Hepatic stellate cell (primary cell): ENCODE measurements at places on chromosomes 13 and 19.

DNA sequence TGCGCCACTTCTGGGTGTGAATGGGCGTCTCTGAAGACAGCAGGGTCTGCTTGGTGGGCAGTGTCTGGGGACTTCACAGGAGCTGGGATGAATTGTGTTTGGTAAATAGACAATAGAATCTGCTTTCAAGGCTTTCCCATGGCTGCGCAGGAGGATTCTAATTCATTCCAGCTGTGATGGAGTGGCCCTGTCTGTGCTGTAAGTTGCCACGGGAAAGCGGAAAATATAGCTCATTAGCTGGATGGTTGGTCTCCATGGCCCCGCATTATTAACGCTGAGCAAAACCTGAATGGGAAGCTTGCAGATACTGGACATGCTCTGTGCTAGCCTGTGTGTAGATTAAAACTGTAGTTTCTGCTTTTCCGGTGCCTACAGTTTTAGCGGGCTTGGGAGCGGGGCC lies 15.6 kb upstream of the C1QTNF9 start:
- DNase-seq, result no peak

GRCh38 chr13:113671066-113672001 lies 4.3 kb downstream of the GRK1 start:
- no peak for DNase-seq

DNA sequence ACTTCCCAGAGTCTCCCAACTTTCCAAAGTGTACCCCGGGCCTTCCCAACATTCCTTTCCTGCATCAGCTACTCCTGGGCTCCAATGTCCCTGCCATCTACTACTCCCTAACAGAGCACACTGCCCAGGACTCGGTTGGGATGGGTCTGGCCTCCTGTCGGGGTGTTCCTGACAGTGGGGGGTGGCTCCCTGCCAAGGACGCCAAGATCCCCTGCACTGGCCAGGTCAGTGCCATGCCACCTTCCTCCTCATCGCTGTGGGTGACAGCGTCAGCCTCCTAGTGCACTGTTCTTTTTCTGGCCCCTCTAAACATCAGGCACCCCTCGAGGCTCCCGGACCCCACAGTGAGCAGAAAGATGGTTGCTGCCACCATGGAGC lies 13.8 kb downstream of the EPS15L1 start:
- no peak for DNase-seq

GRCh38 chr13:19680751-19681150 lies 47.3 kb downstream of the MPHOSPH8 start:
- DNase-seq, result no peak

GRCh38 chr13:112802802-112803195 lies 113.0 kb downstream of the ATP11A start:
- DNase-seq, result no peak

GRCh38 chr13:111242585-111242984 lies 77.9 kb upstream of the TEX29 start:
- no peak for DNase-seq

DNA sequence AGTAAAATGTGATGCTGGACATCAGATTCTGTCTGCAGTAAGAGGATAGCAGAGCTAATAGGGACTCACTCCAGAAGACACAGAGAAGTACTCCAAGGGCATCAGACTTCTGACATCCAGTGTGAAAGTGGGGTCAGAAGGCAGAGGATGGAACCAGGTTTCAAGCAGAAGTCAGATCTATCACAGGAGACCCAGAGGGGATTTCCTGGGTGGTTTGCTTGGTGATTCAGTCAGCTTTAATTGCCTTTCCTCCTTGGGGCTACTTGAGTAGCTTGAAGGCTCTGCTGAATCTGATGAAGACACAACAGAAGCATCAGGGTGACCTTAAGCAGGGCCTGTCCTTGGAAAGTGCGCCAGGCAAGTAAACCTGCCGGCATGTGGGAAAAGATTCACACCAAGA lies 300.6 kb downstream of the COG6 start:
- no peak for DNase-seq

- DNase-seq, result no peak
These were observed 625.7 kb upstream of the PCDH9 start for GRCh38 chr13:67855741-67856238.

DNA sequence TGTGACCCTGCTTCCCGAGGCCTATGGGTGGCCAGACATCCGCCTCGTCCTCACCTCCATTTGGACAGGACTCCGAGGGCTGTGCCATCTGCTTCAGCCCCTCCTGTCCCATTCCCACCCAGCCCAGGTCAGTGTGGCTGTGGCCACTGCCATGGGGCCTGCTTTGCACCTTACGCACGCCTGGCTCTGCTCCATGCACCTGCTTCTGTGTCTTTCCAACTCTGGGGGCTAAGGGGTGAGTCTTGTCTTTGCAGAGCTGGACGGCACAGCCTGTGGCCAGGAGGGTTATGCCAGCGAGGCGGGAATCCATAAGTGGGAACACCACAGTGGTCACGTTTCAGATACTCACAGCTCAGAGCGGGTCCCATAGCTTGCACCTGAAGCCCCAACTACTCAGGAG lies 5.2 kb upstream of the ZNF554 start:
- DNase-seq, result no peak

GRCh38 chr19:46785054-46785979 lies 3.1 kb downstream of the SLC1A5 start:
- no peak for DNase-seq

DNA sequence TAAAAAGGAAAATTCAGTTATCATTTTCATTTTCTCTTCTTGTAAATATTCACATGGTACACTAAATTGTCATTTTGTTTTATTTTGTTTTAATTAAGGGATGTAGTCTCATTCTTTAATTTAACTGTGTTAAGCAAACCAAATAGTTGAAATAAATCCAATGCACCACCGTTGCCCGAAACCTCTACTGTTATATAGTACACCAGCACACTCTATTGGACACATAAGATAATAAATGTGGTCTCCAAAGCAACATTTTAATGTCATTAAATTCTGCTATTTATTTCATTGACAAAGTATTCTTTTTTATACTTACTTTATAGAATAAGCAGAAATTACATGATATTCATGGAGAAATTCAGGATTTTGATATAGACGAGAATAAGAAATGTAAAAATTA lies 156.4 kb upstream of the FREM2 start:
- DNase-seq, result no peak

- DNase-seq, result no peak
These were observed 52.6 kb upstream of the URAD start for GRCh38 chr13:28041031-28041461.

GRCh38 chr19:42193706-42194105 lies 23.8 kb downstream of the DEDD2 start:
- DNase-seq, result no peak

DNA sequence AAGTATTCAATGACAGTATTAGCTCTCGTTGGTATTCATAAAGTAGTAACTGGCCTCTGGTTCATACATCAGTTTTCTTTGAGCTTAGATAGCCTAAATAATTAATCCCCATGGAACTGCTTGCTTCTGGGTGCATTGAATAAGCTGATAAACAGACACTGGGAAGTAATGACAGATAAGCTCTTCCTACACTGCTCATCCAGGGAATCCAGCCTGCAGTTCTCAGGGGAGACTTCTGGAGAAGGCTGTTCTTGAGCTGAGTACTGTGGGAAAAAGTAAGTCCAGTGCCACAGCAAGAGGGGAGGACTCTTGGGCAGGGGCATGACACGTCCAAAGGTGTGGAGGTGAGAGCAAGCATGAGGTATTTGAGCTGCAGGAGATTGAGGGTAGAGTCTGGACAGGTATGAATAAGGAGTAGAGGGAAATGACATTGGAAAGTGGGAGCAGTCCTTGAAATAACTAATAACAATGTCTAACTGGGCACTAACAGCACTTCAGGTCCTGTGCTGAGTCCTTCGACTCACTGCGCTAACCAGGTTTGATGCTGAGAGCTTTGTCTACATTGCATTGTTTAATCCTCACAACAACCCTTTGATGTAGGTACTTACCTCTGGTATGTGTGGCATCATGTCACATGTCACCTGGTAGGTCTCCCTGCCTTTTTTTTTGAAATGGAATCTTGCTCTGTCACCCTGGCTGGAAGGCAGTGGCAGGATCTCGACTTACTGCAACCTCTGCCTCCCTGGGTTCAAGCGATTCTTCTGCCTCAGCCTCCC lies 7.2 kb downstream of the GARRE1 start:
- no peak for DNase-seq

DNA sequence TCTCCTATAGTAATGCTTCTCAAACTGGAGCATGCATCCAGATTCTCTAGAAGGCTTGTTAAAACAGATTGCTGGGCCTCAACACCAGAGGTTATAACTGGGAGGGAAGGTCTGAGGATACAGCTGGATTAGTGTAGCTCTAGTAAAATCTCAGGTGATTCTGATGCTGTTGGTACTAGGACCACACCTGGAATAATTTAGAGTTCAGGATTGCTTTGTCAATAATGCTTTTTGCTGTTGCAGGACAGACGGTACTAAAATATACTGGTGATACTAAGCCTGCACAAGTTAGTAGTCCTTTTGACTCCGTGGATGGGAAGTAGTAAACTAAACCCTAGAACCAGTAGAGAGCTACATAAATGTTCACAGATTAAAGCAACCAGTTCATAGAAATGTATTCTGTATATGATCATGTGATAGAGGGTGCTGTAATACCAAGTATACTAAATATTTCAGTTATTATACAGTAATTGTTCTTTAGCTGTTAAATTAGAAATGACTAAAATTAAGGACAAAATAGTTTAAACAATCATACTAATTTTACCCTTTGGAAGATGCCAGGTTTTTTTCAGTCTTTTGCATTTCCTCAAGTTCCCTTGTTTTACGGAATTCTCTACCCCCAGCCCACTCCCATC lies 258.2 kb upstream of the STARD13 start:
- DNase-seq, result no peak
